Fibroblast of skin of scalp (primary cell): ENCODE measurements at places on chromosomes 1 and 21.

- no peak for DNase-seq
These were observed 659.6 kb downstream of the MATN1 start for GRCh38 chr1:30063621-30064280.

DNA sequence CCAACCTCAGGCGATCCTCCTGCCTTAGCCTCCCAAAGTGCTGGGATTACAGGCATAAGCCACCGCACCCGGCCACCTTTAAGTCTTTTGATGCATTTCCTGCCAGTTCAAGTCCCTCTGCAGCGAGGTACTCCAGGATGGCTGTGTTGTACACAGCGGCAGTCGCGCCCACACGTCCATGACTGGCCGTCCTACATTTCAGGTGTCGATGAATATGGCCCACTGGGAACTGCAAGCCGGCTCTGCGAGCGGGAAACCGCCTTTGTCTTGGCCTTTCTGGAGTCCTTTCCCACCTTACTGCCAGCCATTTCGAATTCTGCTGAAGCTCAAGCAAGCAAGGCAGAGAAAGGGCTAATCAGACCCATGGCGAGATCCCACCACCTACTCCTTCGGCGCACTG lies 34.6 kb downstream of the TRAPPC10 start:
- DNase-seq, result no peak

DNA sequence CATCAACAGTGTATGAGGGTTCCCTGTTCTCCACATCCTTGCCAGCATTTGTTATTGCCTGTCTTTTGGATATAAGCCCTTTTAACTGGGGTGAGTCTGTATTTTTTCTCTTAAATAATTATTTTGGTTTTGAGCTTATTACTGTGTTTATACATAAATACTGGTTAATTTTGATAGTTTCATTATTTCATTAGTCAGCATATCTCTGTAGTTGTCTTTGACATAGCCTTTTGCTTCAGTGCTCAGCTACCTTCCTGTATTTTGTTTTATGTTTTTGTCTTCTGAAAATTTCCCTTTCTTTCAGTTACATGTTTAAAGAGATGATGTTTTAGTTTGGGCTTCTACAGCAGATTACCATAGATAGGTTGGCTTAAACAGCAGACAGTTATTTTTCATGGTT lies 138.1 kb downstream of the XPR1 start:
- DNase-seq, result no peak

DNA sequence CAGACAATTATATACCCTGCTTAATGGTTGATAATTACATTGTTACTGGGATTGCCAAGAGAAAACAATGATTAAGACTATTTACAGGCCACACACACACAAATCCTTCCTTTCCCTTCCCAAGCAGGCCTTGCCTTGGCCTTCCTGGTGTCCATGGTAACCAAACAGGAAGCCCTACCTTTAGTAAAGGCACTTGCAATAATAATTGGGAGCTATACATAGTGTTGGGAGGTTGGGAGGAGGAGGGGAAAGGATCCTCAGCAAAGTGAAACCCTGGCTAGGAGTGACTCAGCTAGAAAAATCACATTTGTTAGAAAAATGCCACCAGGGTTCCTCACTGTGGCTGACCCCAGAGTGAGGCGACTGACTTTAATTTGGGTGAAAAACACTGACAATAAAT lies 122.3 kb upstream of the ADAR start:
- peak; percentile 57 for DNase-seq

DNA sequence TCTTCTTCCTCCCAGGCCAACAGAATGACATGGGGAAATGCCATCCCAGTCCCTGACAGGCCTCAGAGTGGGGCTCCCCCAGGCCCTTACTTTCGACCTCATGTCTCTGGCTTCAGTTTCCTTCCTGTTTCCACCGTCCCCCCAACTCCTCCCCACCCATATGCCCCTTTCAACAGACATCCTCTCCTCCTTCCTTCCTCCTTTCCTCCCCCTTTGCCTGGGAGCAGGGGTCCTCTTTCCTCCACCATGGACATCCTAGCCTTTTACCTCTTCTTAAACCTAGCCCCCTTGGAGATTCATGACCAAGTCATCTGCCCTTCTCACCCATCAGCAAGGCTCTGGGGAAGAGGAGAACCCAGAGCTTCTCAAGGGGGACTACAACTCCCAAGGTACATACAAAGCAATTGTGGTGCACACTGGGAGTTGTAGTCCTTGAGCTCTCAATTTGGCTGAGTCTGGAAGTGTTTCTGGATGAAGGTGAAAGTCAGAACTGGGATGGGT lies 4.0 kb downstream of the ZBTB7B start:
- DNase-seq, result peak; percentile 42

DNA sequence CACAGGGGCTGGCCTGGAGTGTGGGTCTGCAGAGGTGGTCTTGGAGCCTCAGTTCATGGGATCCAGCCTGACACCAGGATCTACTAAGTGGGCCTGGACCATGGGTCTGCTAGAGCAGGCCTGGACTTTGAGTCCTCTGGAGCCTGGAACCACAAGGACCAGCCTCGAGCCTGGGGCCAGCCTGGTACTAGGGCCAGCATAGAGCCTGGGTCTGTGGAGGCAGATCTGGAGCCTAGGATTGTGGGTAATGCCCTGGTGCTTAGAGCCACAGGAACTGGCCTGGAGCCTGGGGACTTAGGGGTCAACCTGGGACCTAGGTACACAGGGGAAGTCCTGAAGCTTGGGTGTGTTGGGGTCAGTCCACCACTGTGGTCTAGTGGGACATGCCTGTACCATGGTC lies 12.7 kb downstream of the LORICRIN start:
- DNase-seq, result no peak

- no peak for DNase-seq
These were observed 9.9 kb upstream of the LRRC39 start for GRCh38 chr1:100187912-100188311.

- no peak for DNase-seq
These were observed 95.7 kb downstream of the GLIS1 start for GRCh38 chr1:53643041-53643880.

- no peak for DNase-seq
These were observed 89.2 kb upstream of the MARK1 start for GRCh38 chr1:220438741-220439140.

GRCh38 chr1:111867868-111868440 lies 112.3 kb downstream of the DDX20 start:
- no peak for DNase-seq

DNA sequence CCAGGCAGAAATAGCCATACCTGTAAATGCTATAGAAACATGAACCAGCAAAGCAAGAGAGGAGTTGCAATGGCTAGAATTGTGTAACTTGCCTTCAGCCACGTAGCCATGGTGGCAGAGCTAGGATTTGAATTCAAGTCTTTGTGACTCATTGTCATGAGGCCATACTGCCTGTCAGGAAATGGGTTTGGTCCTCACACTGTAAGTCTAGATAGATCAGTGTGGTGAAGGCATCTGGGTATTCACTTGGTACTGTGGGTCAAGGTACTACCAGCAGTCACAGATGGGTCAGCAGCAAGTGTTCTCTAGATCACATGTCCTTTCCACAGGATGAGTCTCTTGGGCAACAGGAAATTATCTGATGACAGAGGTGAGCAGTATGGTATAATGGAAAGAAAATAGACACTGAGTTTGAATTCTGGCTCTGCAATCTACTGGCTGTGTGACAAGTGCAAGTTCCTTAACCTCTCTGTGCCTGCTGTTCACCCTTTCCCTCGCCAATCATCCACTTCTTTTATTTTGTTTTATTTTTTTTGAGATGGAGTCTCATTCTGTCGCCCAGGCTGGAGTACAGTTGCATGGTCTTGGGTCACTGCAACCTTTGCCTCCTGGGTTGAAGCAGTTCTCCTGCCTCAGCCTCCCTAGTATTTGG lies 36.9 kb downstream of the FGGY start:
- no peak for DNase-seq

DNA sequence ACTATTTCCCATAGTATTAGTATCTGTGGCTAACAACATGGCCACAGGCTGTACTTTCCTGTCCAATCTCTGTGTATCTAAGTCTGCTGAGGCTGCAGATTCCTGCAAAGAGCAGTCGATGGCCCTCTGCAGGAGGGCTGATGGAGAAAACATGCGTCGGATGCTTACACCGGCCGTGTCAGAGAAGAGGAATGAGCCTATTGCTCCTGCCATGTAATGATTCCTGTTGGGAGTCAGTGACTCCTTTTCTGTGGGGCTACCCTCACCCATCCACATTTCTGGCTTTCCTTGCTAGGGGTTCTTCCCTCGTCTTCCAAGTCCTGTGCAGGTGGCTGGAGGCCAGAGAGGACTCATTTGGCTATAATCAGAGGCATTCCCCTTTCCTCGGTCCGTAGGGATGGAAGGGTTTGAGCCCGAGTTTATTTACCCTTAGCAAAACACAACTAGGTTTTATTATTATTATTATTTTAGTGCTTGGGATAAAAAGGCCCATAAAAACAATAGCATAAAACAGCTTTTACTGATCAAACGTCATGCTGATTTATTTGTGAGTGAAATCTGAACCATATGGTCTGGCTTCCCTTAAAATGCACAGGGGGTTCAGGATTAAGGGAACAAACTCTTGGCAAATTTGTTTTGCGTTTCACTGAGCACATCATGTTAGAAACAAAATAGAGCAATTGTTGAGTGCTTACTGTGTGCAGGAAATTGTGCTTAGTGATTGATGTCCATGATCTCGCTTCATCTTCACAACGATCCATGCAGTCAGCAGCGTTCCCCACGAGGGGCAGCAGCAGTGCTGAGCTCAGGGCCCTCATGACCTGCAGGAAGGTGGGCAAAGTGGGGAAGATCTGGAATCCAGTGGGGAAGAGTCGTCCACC lies 70.8 kb downstream of the KIF26B start:
- DNase-seq, result peak; percentile 81

- no peak for DNase-seq
These were observed 36.0 kb upstream of the ATP2B4 start for GRCh38 chr1:203590603-203591002.

DNA sequence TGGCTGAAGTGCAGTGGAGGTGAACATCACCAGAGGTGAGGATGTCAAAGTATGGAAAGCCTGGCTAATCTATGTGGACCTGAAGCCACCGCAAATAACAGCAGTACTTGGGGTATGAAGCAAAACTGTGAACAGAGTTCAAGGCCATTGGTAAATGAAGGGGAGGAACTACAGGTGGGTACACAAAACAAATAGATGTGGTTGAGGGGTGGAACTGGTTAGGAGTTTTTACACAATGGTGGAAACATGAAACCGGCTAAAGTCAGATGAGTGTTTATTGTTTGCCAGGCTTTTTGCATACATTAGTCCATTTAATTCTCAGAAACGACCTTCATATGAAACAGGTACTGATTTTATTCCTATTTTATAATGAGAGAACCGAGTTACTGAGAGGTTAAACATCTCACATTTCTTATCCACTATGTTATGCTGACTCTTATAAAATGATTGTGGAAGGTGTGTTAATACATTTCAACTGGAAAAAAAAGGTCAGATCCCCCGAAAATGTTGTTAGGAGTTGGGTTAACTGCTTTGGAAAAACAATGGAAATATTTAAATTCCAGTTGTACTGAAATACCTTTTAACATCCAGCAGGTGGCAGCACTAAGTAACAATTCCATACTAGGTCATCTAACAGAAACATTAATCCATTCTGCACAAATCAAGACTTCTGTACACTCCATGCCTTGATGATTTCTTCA lies 44.3 kb upstream of the GTF2B start:
- peak; percentile 49 for DNase-seq

- no peak for DNase-seq
These were observed 55.7 kb downstream of the PLD5 start for GRCh38 chr1:242468784-242469183.

DNA sequence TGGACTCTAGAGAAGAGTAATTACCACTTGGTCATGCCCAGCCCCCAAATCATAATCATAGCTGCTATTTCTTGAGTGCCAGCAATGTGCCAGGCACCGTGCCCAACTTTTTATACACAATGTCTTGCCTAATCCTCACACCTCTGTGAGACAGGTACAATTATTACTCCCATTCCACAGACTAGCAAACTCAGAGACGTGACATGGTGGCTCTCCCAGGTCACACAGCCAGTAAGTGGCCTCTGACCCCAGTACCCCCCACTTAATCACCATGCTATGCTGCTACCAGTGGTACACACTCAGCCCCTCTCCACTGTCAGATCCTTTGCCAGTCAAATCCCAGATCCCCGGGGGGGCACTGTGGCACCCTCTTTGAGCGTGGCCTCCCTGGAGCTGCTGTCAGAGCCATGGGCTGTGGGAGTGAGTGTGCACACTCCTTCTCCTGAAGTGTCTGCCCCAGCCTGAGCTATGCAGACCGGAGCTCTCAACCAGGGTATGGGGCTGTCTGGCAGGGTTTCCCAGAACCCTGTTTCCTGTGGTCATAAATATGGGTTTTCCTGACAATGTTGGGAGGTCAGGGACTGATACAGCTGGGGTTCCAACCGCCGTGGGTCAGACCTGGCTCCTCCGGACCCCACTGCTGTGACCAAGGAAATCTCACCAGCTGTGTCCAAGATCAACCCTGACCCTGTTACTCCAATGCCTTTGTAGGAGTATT lies 51.8 kb downstream of the LACTBL1 start:
- DNase-seq, result no peak

DNA sequence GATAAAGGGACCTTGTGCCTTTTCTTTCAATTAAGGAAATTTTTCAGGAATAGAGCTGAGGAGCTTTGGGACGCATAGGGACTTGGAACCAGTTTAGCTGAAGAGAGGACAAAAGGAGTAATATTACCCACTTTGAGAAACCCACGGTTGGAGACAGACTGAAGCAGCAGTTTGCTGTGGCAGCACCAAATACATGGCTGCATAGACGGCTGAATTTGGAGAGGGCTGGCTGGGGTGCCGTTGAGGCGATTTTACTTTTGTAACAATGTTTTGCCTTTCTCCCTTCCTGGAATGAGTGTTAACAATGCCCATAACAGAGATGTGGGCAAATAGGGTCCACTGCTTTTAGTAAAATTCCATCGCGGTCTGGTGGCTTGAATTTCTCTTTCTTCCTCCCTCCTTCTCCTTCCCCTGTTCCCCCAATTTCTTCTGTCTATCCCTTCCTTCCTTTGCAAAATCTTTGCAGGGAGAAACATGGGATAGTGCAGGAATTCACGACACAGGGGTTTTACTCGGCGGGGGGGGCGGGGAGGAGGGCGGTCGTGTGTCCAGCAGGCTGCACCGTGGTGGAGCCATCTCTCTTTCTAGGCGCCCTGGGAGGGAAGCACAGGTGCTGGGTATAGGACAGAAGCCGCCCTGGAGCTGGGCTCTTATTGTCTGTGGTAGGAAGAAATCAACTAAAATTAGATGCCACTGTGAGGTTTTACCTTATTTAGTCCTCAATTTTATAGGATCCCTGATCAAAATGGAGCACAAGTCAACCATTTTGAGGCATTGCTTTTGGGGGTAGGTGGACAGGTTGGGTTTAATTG lies 6.8 kb downstream of the LHX4 start:
- no peak for DNase-seq

GRCh38 chr1:167829868-167830267 lies 84.1 kb downstream of the ADCY10 start:
- DNase-seq, result no peak

- peak; percentile 82 for DNase-seq
These were observed 4.1 kb downstream of the CSF1 start for GRCh38 chr1:109914587-109915240.
